ENCODE measurements at places on chromosomes 5 and 9.

DNA sequence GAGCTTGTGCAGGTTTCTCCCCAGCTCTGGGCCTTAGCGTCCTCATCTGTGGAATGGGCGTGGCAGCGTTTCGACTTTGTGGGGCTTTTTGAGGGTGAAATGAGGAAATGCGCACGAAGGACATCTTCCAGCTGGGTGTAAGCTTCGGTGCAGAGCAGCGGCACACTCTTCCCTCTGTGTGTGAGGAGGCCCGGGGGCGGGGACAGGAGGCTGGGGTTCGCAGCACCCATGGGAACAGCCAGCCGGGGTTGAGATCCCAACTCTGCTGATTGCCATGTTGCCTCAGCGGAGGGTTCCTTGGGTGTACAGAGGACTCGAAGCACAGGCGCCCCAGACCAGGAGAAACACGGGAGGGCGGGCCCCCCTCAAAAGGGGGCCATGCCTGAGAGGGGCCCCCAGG, 265.6 kb downstream of the NSG2 start:
- DNase-seq, result no peak

- DNase-seq, result no peak
Measured at GRCh38 chr5:15574806-15575325, 74.9 kb downstream of the FBXL7 start.

DNA sequence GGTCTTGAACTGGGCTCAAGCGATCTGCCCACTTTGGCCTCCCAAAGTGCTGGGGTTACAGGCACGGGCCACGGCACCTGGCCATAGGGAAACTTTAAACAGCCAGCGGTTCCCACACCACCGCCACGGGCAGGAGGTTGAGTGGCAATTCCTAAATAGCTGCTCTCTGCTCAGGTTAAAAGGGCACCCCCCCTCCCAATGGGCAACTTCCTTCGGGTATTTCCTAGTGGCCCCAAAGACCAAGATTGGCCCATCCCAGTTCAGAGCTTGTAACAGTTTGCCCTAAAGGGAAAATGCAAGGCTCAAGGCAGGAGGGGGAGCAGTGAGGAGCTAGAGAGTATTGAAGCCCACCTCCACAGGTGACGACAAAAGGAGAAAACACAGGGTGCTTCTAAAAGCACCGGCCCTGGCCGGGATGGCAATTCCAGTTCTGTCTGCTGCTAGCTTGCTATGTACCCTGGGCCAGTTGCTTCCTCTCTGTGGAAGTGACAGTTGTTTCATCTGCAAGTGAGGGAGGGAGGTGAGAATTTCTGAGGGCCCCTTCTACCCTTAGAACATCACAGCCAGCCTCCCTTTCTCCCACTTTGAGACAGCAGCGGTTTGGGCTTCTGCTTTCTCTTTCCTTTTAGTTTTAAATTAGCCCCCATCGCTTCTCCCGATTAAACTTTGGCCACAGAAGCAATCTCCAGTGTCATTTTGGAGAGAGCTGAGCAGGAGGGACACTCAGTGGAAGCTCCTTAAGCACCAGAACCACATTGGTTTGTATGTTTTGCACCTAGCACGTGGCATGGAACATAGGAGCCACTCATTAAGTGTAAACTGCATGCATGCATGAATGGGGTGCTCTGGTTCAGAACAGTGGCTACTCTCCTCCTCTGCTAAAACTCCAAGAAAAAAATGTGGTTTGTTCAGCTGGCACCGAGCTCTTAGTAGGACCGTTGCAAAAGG, 17.3 kb upstream of the TNIP1 start:
- DNase-seq, result no peak

DNA sequence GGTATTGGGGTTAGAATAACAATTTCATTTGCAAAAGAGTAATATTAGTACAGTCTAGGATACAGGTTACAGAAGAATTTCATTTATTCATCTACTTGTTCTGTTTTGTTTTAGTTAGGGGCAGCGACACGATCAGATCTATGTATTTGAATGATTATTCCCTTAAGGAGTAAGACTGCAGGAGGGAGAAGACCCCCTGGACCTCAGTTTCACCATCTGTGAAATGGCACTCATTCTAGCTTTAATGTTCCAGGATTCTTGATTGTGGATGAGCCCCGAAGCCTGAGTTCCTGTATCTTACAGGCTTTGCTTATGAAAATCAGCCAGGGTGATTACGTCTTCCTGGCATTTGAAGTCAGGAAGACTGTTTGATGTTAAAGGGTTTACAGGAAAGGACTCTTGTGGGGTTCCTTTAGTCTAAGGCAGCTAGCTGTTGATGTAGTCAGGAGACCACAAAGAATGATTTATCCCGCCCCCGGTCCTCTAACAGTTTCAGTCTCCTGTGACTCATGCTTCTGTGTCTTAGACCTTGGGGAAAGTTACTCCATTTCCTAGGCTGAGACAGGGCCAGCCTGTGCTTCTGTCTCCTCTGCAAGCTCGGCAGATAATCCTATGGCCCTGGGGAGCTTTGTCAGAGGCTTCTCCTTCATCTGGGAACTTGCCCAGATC, 11.5 kb downstream of the SMIM3 start:
- DNase-seq, result peak; percentile 71

GRCh38 chr9:21965401-21965951, 28.7 kb downstream of the CDKN2A start:
- DNase-seq, result no peak

- no peak for DNase-seq
Measured at GRCh38 chr5:32975656-32976375, 264.7 kb downstream of the NPR3 start.

GRCh38 chr5:103259705-103260355, 1.3 kb downstream of the MACIR start:
- no peak for DNase-seq

DNA sequence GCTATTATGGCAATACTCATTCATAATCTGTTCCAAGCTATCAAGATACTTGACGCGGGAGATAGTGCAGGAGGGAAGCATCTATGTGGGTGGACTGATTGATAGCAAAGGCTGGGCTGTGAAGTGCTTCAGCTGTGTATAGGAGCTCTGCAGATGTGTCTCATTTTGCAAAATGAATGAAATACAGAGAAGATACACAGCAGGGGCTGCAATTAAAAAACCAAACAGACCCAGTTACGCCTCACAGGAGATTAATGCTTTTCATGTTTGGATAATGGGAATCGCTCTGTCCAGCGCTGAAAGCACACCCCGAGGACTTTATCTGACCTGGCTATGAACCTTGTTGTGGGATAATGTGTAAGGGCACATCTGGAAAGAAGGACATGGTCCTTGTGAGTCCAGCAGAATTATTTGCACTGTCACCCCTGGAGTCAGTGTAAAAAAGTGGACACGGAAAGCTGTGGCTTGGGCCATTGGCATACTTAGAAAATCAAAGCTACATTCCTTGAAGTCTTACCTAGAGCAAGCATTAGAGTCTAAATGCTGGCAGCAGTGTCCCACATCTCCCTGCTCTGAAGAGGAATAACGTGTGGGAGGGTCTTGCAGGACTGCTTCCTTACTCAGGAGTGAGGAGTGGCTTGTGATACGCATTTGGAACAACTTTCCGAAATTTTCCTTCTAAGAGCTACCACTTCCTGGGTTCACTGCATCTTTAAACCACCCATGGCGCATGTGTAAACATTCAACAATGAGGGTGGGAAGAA, 2.6 kb downstream of the SH3RF2 start:
- DNase-seq, result no peak

DNA sequence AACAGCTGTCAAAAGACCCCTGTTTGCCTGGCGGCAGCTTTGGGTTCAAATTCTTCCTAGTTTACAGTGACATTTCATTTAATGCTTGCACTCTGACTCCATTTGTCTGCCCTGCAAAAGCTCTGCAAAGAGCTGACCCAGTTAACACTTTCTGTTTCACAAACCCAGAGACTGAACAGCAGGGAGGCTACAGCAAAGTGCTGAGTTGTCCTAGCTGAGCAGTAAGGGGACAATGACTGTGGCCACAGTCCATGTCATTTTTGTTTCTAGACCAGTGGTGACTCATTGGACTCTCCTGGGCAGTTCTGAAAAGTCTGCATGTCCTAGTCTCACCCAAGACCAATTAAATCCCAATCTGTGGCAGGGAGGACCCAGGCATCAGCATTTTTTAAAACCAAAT, 994.8 kb upstream of the WWC1 start:
- DNase-seq, result no peak

Measured in GOT3 (cell line).